ENCODE measurements at places on chromosomes 4 and X.

- no peak for DNase-seq
These were observed 533 bp upstream of the SYAP1 start for GRCh38 chrX:16718824-16719333.

DNA sequence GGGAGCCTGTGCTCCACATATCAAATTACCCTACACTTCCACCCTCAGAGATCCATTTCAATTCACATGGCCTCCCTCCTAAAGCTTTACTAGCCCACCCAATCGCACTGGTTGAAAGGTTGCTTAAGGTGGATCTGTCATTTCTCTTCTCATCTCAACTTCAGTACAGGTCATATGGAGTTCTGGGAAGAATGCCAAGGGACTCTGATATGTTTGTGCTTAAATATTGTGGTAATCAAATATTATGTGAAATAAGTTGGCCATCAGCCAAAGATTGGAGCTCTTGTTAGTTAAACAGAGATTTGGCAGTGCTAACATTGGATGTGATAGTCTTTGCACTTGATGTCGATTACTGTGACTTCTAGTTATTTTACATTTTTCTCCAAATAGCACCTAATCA, 20.5 kb downstream of the SEPTIN6 start:
- no peak for DNase-seq

GRCh38 chr4:175536852-175537453, 275.1 kb downstream of the GPM6A start:
- DNase-seq, result no peak

- DNase-seq, result no peak
These were observed 108.0 kb downstream of the MAML3 start for GRCh38 chr4:140046016-140046415.

DNA sequence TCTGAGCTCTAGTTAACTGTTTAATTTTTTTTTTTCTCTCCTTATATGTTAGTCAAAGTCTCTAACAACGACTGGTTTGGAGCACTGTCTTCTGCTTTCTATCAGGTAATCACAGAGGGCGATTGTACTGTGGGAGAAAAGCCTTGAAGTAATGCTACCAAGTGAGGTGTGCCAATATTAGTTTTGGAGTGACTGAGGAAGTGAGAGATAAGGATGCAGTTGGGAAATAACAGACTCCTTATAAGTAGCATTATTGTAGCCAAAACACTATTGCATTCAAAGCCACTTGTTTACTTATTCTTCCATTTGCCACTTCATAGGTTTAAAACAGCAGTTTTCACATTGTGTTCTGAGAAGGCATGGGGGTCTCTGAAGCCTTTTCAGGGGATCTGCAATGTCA, 79.1 kb upstream of the SLC6A14 start:
- no peak for DNase-seq

DNA sequence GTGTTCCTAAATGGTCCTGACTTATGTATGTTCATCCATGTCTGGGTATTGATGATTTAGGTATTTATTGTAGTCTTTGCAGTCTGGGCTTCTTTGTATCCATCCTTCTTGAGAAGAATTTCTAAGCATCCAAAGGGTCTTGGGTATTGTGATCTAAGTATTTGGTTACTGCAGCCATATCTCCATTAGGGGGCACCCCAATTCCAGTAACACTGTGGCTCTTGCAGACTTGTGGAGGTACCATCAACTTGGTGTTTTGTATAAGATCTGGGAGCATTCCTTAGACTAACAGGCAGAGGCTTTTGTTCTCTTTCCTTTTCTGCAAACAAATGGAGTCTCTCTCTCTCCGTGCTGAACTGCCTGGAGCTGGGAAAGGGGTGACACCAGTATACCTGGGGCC, 113.7 kb upstream of the NEXMIF start:
- no peak for DNase-seq

- DNase-seq, result no peak
These were observed 199.1 kb downstream of the SPATA18 start for GRCh38 chr4:52250154-52250553.

- DNase-seq, result no peak
These were observed 371.8 kb downstream of the ADGRL3 start for GRCh38 chr4:61571761-61572559.

DNA sequence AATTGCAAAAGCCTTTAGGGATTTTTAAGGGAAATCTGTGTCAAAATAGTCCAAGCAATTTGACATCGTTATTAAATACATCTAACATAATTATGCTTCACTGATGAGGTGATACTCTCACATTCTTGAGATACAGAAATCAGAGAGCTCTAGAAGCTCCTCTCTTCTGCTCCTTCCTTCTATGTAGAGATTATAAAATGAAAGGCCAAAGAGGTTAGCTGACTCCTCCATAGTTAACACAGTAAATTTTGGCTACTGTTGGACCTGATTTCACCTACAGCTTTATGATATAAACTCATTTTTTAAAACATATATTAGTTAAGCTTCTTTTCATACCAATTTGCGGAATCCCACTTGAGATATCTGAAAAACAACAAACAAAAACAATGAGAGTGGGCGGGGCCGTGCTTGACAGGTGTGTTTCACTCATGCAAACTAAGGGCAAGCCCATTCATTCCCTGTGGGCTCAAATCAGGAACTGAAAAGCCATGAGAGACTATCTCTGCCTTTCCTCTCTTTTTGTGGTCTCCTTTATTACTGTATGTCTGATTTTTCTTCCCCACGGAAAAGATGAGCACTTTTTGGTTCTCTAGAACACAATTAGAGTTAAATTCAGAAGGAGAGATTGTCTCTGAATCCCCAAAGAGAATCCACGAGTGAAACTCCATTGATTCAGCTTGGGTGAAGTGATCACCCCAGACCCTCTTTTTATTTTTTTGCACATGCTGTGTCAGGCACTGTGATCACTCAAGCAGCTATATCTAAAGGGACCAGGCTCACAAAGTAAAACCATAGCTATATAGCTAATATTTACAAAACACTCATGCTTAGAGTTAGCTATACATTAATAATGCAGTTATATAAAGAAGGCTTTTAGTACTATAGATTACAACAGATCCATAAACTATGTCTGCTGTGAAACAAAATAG, 566.3 kb downstream of the IL15 start:
- no peak for DNase-seq
